ENCODE measurements at places on chromosomes 5 and 9.

GRCh38 chr5:32092938-32093812, 80.9 kb downstream of the GOLPH3 start:
- peak; percentile 52 for DNase-seq

GRCh38 chr5:87845734-87846133, 422.9 kb downstream of the TMEM161B start:
- peak; percentile 47 for DNase-seq

DNA sequence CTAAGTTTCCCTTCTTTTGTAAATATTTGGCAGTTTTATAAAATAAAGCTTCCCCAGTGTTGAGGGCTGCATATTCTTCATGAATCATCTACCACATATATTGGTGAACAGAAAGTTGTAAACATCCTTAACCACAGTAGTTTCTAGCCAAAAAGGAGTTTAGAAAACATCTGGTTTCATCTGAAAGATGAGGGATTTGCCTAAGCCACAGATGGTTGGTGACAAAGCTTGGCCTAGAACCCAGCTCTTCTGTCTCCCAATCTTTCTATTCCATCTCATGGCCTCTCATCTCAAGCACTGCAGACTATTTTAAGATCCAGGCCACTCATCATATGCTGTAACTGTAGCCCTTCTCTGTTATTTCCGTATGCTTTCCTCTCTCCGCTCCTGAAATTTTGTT, 232.3 kb upstream of the TRPM3 start:
- DNase-seq, result peak; percentile 65

DNA sequence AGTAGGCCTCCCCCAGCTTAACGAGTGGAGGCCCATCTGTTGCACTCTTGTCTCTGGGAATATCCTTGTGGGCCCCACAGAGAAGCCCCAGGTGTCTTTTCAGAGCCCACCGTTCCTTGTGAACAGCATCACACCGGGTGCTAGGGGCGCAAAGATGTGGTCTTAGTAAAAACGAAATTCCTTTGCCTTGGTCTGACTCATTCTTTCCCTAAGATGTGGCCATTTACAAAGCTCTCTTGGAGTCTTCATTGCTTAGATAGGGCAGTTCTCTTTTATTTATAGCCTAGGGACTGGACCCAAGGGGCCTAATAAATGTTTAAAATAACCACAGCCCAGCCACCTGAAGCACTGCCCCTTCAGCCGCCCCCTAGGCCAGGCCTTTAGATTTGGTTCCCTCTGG, 52.8 kb upstream of the RPL26L1 start:
- peak; percentile 90 for DNase-seq

DNA sequence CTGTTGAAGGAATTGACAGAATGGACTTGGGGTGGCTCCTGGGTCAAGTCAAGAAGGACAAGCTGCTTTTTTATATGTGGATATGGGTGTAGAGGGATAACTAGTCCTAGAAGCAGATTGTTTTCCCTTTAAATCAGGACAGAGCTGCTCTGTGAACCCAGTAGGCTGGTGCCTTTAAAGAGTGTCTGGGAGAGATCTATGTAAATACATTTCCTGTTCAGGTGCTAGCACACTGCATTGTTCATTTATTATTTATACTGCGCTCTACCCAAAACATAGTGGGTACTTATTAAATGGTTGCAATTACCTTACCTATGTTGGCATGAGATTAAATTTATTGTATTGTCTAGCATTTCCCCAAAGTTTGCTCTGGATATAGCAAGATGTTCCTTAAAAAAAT, 86.6 kb upstream of the EQTN start:
- no peak for DNase-seq

All from astrocyte (in vitro differentiated cells and primary cell).